Osteocyte (in vitro differentiated cells): ENCODE measurements at places on chromosomes 11 and 22. TPM values are rescaled to one million over a fixed set of nuclear protein-coding genes. Genes with fewer than 3 reads are reported as not detected.

EFEMP2 gene
- 130 and 131 TPM in 2 replicates for total RNA-seq

GRCh38 chr22:37160027-37160426, 10.3 kb upstream of the IL2RB start:
- DNase-seq: no peak

GRCh38 chr11:30837252-30837651, 251.1 kb upstream of the MPPED2 start:
- DNase-seq: no peak

SCN2B gene
- total RNA-seq: not detected in 2 replicates

DNA sequence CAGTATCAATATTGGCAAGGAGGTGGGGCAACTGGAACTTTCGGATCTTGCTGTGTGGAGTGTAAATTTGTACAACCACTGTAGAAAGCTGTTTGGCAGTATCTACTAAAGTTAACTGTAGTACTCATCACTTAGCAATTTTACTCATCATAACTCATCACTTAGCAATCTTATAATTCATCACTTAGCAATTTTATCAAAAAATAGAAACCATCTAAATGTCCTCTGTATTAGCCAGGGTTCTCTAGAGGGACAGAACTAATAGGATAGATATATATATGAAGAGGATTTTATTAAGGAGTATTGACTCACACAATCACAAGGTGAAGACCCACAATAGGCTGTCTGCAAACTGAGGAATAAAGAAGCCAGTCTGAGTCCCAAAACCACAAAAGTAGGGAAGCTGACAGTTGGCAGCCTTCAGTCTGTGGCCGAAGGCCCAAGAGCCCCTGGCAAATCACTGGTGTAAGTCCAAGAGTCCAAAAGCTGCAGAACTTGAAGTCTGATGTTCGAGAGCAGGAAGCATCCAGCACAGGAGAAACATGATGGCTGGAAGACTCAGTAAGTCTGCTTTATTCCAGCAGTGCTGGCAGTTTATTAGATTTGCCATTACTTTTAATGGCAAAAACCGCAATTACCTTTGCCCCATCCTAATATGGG, 92.9 kb upstream of the USP47 start:
- no peak for DNase-seq

GRCh38 chr11:111221208-111221607, 24.3 kb upstream of the POU2AF2 start:
- DNase-seq: no peak

ELF5 gene
- not detected in 2 replicates for total RNA-seq

HORMAD2 gene
- total RNA-seq: not detected in 2 replicates

- no peak for DNase-seq
Measured at GRCh38 chr11:93871526-93871925, 21.1 kb upstream of the VSTM5 start.

DNA sequence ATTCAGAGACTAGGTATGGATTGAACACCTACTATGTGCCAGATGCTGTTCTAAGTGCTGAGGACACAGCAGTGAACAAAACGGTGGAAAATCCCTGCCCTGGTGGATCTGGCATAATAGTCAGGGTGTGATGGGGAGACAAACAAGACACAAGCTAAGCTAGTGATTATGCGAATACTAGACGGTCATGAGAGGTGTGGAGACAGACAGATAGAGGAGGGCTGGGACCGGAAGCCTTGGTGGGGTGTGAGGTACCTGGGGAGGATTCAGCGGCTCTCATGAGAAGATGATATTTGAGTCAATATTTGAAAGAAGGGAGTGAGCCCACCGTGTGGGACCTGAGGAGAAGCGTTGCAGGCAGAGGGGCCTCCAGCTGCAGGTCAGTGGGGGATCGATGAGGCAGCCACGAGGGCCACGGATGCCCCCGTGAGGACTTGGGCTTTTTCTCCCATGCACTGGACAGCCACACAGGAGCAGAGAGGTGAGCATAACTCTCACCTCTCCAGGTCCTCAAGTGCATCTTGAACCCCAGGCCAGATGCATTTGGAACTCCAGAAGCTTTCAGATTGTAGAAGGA, 4.7 kb downstream of the CD5 start:
- DNase-seq: no peak

GRCh38 chr11:74950374-74950969, 1.4 kb downstream of the SPCS2 start:
- DNase-seq: no peak

TECTA gene
- total RNA-seq: 0.94 and 1.3 TPM in 2 replicates

- no peak for DNase-seq
Measured at GRCh38 chr22:39472570-39473556, 16.1 kb downstream of the MGAT3 start.

GRCh38 chr11:130522284-130522961, 74.0 kb downstream of the ADAMTS15 start:
- DNase-seq: no peak

GRCh38 chr11:113728814-113729213, 22.7 kb upstream of the TMPRSS5 start:
- DNase-seq: no peak

TYMP gene
- total RNA-seq: 9.0 and 10.8 TPM in 2 replicates

DNA sequence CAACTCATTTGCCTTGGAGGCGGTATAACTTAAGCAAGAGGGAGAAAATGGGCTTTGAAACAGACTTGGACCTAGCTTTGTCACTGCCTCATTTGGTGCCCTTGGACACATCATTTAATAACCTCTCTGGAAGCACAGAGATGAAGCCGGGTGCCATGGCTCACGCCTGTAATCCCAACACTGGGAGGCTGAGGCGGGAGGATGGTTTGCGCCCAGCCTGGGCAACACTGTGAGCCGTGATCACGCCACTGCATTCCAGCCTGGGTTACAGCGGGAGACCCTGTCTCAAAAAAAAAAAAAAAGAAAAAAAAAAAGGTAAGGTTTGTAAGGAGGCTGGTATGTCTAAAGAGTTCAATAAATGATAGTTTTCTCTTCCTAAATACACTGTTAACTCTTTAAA, 806 bp downstream of the COA4 start:
- no peak for DNase-seq

- peak; percentile 82 for DNase-seq
Measured at GRCh38 chr22:22753526-22754267, 109.3 kb downstream of the GGTLC2 start.

- DNase-seq: no peak
Measured at GRCh38 chr11:12518606-12519385, 141.4 kb downstream of the PARVA start.

CARD18 gene
- not detected in 2 replicates for total RNA-seq

DNA sequence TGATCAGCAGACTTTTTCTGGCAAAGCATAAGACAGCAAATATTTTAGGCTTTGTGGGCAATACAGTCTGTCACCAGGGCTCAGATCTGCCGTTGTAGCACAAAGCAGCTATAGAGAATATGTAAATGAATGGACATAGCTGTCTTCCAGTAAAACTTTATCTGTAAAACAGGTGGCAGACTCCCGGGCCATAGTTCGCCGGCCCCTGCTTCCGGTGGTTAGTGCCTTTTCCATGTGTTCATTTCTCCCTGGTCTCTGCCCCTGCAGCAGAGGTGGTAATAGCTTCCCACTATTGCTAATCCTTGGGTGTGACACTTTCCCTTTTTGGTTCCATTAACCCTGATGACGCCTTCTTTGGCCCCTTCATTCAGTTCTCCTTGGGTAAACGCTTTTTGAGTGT, 93.7 kb upstream of the LDLRAD3 start:
- DNase-seq: no peak

DNA sequence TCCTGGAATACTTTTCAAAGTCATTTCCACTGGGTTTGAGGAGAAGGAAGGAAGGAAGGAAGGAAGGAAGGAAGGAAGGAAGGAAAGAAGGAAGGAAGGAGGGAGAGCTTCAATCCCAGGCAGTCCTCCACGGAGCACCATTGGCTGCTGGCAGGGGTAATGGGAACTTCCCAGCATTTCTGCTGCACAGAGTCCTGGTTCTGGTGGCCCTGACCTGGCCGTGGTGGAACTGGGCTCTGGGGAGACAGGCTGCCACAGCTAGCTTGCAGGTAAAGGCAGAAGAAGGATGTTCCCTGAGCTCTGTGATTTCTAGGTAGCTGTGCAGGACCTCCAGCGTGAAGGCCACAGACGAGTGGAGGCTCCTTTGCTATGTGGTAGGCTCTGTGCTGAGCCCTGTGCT, 10.6 kb downstream of the PKNOX2 start:
- no peak for DNase-seq

DNA sequence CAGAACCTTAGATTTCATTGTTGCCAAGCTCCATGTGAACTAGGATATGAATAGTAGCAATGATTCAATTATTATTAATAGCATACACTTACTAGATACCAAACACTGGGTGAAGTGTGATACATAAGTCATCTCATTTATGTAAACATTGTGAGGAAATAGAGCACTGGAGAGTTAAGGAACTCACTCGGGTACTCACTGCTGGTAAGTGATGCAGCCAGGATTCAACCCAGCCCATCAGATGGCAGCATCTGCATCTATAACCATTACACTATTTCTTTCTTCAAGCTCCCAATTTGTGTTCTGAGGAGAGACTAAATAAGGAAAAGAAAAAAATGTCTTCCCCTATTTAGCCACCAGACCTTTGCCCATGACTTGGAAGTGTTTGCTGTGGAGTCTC, 10.2 kb upstream of the ALG8 start:
- DNase-seq: no peak

MAPK8IP2 gene
- total RNA-seq: 2.8 and 3.6 TPM in 2 replicates
